Gastrocnemius medialis (tissue), 4 donors: ENCODE measurements at places on chromosomes 7 and 10. TPM values are rescaled to one million over a fixed set of nuclear protein-coding genes. Genes with fewer than 3 reads are reported as not detected.

DNA sequence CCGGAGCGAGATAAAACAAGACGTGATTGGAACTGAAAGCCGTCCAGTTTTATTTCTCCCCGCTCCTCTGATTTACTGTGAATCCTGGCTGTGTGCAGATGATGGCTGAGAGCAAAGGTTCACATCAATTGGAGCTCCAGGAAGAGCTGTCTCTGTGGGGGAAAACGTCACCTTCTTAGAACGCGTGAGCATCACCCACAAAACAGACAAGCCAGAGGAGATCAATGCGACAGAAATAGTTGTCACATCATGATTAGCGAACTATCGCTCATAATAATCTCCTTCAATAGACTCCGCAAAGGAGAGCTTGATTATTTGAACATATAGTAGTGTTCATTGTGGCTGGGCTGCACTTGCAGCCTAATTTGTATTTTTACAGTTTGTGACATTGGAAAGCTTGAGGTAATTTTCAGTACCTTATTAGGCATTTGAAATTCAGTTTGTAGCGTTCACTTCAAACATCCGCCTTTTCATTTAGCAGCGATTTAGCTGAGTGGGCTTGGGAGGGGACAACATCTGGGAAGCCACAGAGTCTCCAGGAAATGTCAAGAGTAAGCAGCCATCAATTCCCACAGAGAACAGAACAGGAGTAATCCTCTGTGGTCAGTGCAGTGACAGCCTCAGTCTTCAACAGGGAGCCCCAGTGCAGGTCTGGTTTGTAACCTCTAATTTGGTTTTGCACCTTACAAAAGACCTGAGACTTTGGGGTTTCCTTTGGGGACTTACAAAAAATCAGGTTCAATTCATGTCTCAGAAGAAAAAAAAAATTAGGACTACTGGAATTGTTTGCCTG, 276.8 kb upstream of the PFKP start:
- no peak for DNase-seq

- DNase-seq: no peak
Measured at GRCh38 chr7:127667017-127667670, 15.2 kb downstream of the SND1 start.

Gene SPACDR
- total RNA-seq: not detected

Gene CLDN4
- total RNA-seq: 0.61 TPM

DNA sequence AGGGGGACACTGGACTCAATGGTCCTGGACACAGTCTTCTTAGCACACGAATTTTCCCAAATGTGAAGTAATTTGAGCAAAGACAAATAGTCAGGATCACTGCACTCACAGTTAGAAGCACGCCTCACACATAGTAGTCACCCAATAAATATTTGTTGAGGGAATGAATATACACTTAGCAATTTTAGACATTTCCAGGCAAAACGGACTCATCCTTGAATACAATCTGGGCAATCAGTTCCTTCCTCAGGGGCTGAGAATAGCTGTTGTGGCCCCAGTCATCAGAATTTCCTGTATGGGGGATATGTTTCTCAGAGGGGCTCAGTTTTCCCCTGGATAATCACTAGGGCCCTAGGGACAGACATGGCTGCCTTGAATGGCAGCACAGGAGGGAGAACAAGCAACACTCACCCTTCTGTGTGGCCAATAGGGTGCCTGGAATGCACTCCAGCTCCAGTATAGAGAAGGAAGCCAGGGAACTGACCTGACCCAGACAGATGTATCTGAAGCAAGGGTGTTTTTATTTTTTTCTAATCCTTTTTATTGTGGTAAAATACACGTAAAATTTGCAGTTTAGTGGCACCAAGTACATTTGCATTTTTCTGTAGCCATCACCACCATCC, 282.7 kb upstream of the ZNF32 start:
- no peak for DNase-seq

GRCh38 chr10:44020322-44021111, 364.4 kb downstream of the CXCL12 start:
- peak; percentile 53 for DNase-seq

DNA sequence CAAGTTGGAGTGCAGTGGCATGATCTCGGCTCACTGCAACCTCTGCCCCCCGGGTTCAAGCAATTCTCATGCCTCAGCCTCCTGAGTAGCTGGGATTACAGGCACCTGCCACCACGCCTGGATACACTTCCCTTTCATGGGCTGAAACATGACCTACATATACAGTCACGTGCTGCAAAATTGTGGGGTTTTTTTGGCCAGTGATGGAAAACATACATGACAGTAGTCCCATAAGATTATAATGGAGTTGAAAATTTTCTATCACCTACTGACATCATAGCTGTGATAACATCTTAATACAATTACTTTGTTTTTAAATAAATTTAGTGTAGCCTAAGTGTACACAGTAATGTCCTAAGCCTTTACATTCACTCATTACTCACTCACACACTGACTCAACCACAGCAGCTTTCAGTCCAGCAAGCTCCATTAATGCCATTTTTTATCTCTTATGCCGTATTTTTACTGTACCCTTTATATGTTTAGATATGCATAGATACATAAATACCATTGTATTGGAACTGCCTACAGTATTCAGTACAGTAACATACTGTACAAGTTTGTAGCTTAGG, 79.9 kb upstream of the TMEM196 start:
- no peak for DNase-seq

Gene EBF3
- total RNA-seq: 8.4 TPM

DNA sequence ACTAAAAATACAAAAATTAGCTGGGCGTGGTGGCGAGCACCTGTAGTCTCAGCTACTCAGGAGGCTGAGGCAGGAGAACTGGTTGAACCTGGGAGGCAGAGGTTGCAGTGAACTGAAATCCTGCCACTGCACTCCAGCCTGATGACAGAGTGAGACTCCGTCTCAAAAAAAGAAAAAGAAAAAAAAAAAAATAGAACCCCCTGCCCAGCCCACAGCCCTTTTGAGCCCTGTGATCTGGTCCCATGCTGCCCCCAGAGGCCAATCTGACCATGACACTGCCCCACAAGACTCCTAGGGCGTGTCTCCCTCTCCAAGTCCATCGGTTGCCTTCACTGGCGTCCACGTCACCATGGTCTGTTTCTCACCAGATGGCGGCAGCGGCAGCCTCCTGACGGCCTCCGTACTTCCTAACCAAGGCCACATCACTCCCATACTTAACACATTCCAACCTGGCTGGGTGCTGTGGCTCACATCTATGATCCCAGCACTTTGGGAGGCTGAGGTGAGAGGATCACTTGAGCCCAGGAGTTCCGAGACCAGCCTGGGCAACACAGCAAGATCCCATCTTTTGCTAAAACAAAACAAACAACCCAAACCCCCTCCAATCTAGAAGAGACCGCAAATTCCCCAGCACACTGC, 18.0 kb downstream of the STX1A start:
- DNase-seq: no peak

DNA sequence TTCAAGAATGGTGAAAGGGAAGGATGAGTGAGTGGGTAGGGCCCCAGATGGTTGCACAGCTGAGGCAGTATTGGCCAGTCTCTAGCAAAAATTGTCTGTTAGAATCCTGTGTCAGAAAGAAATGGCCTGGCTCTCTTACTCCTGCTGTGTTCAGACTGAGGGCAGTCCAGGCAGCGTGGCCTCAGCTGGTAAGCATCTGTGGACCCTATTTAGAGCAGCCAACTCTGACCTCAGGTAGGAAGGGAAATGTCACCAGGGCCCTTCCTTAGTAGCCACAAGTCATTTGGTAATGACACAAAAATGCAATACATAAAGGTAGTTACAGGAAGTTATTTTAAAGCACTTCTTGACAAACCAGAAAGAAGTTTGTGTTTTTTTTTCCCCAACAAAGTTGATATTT, 1194.7 kb downstream of the CNTNAP2 start:
- DNase-seq: no peak

Gene MSMB
- total RNA-seq: not detected

Gene PIP
- total RNA-seq: not detected

GRCh38 chr7:69773535-69774225, 175.4 kb downstream of the AUTS2 start:
- no peak for DNase-seq
